ENCODE measurements at places on chromosomes 1 and 21.

- DNase-seq, result no peak
These were observed 242.9 kb downstream of the ST6GALNAC3 start for GRCh38 chr1:76317299-76317900.

DNA sequence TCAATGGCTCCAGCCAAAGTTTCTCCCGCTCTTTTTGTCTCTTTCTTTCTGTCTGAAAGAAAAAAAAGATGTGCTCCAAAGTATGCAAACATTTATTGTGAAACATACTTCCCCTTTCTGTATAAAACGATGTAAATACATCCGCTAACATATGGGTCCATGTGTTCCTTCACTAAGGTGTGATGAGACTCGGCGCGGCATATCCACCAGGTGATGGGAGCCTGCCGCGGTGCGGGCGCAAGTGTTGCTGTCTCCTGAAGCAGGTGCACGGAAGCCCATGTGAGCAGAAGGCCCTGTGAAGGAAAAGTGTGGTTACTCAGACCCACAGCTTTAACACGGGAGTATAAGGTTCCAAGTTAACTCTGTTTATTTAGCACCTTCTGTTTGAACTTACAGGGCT lies 466.6 kb upstream of the C1orf87 start:
- no peak for DNase-seq

DNA sequence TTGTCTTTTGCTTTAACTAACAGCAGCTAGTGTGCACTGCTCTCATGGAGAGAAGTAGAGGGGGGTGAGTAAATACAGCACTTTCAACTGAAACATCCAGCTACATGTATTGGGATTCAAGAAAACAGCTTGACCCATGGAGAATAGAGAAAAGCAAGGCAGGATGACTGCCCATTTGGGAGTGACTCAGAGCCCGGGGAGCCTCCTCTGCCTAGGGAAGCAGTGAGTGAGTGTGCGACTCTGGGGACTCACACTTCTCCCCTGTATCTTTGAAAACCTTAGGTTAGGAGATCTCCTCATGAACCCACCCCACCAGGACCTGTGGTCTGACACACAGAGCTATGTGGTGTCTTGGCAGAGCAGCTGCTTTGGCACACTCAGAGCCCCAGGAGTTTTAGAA lies 82.0 kb upstream of the PTGFR start:
- DNase-seq, result no peak

- peak; percentile 66 for DNase-seq
These were observed 275.4 kb upstream of the BEND5 start for GRCh38 chr1:49052102-49052501.

GRCh38 chr1:56063461-56063860 lies 515.9 kb downstream of the PLPP3 start:
- DNase-seq, result no peak

DNA sequence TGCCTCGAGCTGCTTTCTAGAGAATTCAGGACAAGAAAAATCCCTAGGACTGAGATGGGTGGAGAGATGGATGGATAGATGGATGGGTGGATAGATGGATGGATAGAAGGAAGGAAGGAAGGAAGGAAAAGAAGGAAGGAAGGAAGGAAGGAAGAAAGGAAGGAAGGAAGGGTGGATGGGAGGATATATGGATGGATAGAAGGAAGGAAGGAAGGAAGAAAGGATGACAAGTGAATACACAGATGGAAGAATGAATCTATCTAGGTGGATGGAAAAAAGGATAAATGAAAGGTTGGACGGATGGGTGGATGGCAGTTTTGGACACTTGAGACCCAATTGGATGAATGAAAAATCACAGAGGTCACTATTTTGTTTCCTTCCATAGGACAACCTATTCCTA lies 120.4 kb upstream of the KAZN start:
- DNase-seq, result no peak

GRCh38 chr1:203069030-203069747 lies 16.6 kb downstream of the MYOG start:
- no peak for DNase-seq

GRCh38 chr1:156641761-156642264 lies at the start of gene BCAN:
TSS of gene BCAN (plus strand) at chr1:156642117. CDS start at chr1:156646055, 3,938 bp downstream.
- peak; percentile 53 for DNase-seq

- no peak for DNase-seq
These were observed 5.9 kb downstream of the NRIP1 start for GRCh38 chr21:15058854-15059263.

DNA sequence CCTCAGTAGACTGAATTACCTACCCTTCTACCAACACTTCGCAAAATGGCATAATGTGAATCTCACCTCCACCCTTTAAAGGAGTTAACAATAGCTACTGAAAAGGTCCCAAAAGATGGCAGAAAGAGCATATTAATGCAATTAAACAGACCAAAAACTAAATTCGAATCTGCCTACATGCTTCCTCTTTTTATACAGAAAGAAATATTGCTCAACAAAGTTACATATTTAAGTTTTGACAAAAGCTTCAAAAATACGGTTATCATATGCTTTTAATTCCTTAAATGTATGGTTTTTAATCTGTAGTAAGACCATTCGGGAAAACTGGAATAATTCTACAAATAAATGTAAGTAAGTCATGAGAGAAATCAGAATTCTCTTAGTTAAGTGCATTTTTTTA lies 2.2 kb downstream of the APP start:
- DNase-seq, result no peak

DNA sequence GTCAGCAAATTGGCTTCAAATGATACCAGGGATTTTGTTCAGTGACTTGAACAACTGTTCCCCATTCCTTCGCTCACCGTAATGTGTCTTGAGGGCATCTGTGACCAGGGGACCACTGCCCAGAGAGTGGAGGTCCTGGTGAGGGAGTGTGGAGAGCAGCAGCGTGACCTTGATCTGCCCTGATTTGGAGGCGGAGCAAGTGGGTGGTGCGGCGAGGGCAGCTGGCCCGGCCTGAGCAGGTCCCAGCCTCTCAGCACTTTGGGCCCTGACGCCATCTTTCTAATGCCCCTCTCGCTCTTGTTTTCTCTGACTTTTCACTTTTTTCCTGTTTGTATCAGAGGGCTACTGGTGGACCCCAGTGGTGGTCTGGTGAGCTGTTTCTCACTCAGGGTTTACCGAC lies 31.1 kb downstream of the DIP2A start:
- DNase-seq, result no peak
